ENCODE measurements at places on chromosomes 11 and 22.

DNA sequence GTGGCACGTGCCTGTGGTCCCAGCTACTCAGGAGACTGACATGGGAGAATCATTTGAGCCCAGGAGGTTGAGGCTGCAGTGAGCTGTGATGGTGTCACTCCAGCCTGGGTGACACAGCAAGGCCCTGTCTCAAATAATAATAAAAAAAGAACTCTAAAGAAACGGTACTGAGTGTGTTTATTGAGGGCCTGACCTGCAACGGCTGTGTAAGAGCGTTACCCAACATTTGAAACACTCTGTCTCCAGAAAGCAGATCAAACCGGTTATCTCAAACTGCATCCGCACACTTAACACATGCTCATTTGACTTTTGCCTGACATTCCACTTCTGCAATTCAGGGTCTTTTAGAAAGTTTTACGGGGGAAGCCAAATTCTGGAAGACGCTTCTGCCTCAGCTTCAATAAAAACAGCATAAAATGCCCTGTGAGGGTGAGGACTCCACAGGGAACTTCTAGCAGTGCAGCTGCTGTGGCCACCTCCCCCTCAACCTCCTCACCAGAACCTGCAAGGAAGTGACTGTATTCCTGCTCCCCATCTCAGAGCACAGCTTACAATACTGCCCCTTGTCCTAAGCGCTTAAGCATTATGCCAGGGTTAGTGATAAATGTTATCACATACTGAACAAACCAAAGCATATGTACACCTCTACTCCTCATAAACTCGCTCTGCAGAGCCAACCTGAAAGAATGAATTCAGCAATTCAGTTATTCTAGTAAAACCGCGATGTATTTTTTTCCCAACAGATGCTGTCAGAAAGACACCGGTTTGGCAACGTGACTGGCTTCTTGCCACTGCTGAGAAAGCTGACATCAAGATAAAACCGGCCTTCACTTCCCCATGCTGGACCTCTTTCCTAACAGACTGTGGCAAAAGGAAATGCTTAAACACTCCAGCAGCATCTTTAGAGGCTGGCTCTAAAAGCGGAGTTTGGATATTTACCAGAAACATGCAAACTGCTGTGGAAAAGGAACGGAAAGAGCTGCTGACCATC, 52.2 kb downstream of the PRDM10 start:
- DNase-seq, result no peak

- no peak for DNase-seq
Measured at GRCh38 chr11:36333468-36333867, 37.4 kb downstream of the PRR5L start.

DNA sequence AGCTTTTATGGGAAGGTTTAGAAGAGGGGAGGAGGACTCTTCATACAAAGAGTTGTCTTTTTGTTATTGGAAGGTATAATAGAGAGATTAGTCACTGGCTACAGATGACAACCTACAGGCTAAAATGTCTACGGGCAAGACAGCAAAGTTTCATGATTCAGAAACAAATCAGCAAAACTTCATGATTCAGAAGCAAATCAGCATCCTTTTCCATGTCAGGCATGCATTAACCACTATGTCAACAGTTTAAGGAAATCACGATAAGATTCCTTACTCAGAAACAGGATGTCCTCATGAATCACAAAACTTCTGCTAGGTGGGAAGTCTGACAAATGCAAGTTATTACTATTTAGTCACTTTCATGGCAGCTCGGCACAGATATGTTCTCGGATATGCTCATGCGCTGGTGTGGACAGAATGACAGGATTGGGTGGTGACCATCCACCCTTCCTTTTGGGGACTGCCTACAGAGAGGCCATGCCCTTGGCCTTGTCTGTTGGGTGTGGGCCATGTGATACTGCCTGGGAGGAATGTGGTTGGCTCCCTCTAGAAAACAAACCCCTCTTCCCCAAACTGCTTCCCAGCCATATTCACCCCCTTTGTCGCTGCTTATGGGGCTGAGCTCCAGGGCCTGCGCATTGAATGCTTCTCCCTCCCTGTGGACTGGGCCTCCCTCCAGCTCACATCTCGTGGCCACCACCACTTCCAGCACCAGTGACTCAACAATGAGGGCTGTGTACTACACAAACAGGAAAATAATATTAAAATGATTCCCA, 10.1 kb downstream of the C11orf91 start:
- no peak for DNase-seq

GRCh38 chr11:38384568-38384967, 1786.5 kb upstream of the RAG2 start:
- no peak for DNase-seq
